ENCODE measurements at places on chromosomes 4 and X.
A peak's percentile ranks its signal among the peaks of the same experiment; 100 is the strongest.

DNA sequence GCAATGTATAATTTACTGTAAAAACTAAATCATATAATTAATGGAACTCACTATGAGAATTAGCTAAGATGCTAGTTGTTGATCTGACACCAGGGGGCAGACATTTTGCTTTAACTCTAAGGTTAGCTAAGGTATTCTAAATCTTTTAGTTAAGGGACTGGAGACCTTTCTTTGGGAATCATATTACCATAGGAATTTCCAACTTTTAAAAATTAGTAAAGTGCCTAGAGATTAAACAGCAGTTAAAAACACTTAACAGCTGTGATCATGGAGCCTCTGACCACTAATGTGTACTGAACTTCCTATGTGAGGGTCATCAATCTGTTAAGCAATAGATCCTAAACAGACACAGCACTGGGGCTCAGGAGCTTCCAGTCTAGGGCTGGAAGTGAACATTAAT lies 226.6 kb downstream of the NSUN7 start:
- DNase-seq: no peak

- no peak for DNase-seq
Measured at GRCh38 chrX:133477986-133478385, 62.7 kb upstream of the GPC4 start.

DNA sequence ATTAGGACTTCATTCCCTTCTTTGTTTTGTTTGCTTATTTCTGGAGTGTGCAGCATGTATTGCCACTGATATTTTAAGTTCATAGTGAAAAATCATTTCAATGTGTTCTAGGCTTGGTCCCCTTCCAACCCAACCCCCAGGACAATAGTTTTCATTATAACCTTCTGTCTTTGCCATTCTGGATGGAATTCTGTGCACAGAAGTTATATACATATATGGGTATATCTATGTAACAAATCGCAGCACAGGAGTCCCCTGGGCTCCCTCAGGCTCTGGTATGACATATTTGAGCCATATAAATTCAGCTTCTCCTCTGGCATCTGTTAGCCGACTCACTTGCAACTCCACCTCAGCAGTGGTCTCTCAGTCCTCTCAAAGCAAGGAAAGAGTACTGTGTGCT lies at the start of gene TNMD:
Gene TNMD, plus strand, starts transcription at position 326 of the 400 bp plus-strand sequence. CDS start 83 bp downstream, outside the sequence.
- no peak for DNase-seq

GRCh38 chrX:14946606-14947155 lies 73.5 kb downstream of the MOSPD2 start:
- no peak for DNase-seq

- DNase-seq: no peak
Measured at GRCh38 chrX:40663078-40663740, 15.8 kb upstream of the CXorf38 start.

DNA sequence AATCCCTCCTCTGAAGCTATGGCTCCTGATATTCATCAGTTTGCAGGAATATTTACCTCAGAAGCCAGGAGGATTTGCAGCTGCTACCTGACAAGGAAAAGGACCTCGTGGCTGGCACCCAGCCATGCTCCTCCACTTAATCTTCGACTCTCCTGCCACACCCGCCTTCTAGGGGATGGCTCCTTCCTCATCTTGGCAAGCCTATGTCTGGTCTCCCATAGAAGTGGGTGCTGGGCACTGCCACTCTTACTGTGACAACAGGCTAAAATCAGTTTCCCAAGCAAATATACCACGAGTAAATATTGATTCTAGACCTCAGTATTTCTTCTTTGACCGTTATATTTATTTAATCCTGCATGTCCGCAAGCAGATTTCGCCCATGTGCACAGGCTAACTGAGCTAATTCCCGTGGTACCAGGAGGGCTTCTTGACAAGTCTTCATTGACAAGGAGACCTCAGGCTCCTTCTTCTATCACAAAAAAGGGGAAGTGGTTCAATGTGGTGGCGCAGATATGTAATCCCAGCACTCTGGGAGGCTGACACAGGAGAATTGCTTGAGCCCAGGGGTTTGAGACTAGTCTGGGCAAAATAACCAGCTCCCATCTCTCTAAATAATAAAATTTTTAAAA lies 52.6 kb upstream of the DCTD start:
- DNase-seq: no peak

DNA sequence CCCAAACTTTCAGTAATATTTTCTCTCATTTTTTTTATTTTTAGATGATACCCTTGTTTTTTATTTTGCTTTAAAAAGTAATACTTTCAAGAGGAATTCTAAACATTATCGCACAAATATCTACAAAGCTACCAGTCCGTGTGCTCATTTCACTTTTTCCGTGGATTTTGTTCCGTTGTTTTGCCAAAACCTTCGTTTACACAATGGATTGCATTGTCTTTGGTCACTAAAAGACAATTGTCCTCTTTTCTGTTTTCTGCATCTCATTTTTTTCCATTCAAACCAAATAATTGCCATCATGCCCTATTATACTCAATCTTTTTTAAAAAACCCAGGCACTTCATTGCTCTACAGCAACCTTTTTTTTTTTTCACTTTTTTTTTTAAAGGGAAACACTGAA lies 214.9 kb downstream of the CXXC4 start:
- no peak for DNase-seq

DNA sequence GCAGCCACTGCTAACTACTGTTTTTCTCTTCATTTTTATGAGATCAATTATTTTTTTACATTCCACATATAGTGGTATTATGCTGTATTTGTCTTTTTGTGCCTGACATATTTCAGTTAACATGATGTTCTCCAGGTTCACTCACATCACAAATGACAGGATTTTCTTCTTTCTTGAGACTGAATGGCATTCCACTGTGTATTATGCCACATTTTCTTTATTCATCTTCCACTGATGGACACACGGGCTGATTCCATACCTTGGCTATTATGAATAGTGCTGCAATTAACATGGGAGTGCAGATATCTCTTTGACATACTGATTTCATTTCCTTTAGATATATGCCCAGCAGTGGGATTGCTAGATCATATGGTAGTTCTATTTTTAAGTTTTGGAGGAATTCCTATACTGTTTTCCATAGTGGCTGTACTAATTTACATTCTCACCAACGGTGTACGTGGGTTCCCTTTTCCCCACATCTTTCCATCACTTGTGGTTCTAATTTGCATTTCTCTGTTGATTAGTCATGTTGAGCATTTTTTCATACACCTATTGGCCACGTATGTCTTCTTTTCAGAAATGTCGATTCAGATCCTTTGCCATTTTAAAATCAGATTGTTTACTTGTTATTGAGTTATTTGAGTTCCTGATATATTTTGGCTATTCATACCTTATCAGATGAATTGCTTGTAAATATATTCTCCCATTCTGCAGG lies 14.9 kb upstream of the ZCCHC4 start:
- DNase-seq: no peak

- no peak for DNase-seq
Measured at GRCh38 chr4:71380788-71381187, 42.0 kb downstream of the SLC4A4 start.

DNA sequence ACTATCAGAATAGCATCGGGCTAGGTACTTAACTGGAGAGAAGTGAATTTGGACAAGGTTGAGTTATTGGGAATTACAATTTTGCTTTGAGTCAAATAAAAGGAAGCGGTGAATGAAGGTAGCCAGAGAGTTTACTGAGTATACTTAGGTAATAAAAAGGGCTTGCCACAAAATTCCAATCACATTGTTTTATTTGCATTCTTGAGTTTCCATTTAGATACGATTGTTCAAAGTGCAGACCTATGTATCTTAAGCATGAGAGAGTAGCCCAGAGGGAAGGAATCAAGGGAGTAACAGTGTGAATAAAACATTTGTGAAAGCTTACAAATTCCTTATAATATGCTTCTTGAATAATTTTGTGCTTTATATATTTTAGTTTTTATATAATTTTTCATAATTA lies 102.5 kb upstream of the NDST4 start:
- DNase-seq: no peak

DNA sequence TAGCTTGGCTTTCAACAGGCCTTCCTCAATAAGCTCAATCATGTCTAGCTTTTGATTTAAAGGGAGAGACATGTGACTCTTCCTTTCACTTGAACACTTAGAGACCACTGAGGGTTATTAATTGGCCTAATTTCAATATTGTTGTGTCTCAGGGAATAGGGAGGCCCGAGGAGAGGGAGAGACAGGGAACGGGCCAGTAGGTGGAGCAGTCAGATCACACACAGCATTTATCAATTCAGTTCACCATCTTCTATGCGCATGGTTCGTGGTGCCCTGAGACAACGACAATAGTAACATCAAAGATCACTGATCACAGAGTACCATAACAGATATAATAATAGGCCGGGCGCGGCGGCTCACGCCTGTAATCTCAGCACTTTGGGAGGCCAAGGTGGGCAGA lies 17.8 kb downstream of the ZNF81 start:
- peak; percentile 2 for DNase-seq

DNA sequence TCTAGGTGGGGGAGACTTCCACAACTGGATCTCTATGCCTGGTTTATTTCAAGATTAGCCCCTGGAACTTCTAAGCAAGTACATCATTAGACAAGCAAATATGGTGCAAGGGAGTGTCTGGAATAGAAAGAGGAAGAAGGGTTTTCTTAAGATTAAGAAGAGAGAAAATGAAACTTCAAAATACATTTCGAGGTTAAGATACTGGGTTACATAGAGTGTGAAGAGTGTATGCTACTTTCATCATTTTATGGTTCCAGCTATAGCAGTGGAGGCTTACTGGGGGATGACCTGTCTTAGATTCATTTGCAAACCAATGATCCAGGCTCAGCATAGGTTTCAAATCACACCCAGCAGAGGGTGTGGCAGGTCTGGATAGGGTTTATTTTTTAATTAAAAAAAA lies 144.4 kb upstream of the GATB start:
- no peak for DNase-seq

- no peak for DNase-seq
Measured at GRCh38 chr4:53633608-53634007, 42.3 kb upstream of the LNX1 start.

DNA sequence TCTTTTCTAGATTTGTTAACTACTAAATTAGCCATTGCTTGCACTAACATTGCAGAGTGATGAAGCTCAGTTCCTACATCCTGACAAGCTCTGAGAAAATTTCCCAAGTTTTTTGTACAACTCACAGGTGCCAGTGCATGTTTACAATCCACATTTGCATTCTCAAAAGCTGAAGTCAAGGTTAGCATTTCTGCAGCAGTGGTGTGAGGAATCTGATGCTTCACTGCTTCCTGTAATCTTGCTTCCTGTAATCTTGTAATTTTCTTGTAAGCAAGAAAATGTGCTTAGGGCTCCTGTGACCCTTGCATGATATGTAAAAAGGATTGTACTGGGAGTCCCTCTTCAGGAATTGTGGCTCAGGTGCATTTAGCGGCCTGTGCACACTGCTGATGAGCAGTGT lies 207.4 kb upstream of the CXCL13 start:
- no peak for DNase-seq

GRCh38 chr4:8912506-8912905 lies 40.9 kb upstream of the HMX1 start:
- no peak for DNase-seq

DNA sequence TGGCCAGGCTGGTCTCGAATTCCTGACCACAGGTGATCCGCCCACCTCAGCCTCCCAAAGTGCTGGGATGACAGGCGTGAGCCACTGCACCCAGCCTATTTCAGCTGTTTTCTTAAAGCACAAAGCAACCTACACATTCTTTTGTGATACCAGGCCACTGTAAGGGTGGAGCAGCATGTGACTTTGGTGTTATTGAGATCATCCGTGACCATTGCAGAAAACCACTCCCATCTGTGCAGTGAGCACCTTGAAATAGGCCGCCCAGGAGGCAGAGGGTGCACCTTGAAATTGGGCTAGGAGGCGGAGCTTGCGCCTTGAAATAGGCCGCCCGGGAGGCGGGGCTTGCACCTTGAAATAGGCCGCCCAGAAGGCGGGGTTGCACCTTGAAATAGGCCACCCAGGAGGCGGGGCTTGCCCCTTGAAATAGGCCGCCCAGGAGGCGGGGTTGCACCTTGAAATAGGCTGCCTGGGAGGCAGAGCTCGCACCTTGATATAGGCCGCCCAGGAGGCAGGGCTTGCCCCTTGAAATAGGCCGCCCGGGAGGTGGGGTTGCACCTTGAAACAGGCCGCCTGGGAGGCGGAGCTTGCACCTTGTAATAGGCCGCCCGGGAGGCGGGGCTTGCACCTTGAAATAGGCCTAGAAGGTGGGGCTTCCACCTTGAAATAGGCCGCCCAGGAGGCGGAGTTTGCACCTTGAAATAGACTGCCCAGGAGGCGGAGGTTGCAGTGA lies 9.0 kb upstream of the SLC25A6 start:
- DNase-seq: peak; percentile 32

GRCh38 chr4:2337131-2337723 lies 75.3 kb upstream of the MXD4 start:
- no peak for DNase-seq
